ENCODE measurements at places on chromosomes 6 and 20.

DNA sequence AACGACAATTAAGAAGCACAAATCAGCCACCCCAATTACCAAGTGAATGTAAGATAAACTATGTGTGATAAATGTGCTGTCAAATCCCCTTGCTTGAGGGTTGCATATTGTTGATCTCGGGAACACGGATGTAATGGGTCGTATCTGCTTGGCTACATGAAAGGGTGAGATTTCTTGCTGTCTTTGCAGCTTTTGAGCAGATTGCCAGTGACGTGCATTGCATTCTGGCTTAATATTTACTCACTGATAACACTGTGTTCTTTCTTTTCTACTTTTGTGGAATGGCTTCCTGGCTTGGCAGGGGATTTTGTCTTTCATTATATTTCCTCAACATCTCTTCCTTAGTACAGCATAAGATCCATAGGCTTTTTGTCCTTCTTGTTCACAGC, 10.5 kb upstream of the FAM210B start:
- no peak for DNase-seq

DNA sequence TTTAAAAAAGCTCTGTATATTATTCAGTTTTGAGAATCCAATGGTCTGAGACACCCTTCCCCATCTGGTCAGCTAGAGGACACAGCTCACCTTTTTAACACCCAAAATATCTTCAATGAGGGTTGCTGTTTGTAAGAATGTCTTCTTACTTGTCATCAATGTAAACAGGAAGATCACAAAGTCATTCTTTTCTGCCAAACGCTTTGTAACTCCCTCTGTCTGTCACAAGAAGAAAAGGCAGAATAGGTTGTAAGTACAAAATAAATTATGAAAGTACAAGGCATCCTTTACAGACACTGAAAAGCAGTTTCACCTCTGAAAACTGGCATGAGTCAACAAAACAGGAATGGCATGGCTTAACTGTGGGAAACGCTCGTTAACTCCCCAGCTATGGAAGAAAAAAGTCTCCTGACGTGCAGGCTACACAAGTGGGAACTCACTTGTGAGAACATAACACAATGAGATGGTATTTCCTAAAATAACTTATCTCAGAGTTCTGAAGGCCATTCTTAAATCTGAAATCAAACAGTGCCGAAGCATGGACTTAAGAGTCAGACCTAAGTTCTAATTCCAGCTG, 42.7 kb downstream of the TRPC4AP start:
- no peak for DNase-seq

DNA sequence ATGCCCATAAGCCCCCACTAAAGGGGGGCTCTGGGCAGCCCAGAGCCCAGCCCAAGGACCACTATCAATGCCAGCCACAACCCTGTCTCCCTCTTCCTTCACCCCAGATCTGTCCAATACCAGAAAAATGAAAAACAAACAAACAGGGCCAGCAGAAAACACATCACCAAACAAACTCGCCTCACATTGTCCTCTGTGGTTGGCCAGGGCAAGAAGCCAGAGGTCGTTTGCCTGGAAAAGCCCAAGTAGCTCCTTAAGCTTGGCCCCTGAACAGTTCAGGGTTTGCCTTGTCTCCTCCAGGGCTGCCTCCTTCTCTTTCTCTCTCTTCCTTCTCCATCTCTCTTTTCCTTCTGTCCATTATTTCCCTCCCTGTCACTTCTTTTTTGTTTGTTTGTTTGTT, 10.1 kb upstream of the SCUBE3 start:
- DNase-seq, result no peak

- no peak for DNase-seq
Observed at GRCh38 chr6:40285535-40285934, 301.6 kb downstream of the LRFN2 start.

DNA sequence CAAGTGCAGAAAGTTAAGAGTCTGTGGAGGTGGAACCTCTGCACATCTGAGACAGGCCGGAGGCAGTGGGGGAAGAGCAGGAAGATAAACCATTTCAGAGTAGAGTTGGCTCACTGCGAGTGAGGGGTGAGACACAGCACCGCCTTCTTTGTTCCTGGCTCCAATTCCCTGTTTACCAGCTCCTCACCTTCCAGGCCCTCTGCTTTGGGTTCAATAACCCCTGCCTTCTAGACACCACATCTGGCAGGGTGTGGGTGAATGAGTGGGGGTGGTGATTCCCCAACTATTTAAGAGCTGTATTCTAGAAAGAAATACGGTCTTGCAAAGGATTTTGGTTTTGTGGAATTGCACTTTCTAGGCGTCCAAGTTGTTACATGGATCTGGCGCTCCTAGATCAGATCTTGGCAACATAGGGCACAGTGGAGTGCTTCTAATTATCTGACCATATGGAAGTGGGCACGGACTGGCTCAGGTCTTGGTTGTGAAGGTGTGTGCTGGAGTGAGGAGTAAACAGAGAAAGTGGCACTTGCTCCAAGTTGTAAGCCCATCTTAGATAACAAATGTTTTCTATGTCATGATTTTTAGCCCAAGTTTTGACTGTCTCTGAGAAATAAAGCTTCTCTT, 141.6 kb upstream of the NRN1 start:
- no peak for DNase-seq

- no peak for DNase-seq
Observed at GRCh38 chr6:119043783-119044182, 34.7 kb downstream of the FAM184A start.

- DNase-seq, result no peak
Observed at GRCh38 chr6:42049948-42050296, 402 bp upstream of the TAF8 start.

GRCh38 chr6:90890683-90891330, 303.9 kb upstream of the MAP3K7 start:
- no peak for DNase-seq

DNA sequence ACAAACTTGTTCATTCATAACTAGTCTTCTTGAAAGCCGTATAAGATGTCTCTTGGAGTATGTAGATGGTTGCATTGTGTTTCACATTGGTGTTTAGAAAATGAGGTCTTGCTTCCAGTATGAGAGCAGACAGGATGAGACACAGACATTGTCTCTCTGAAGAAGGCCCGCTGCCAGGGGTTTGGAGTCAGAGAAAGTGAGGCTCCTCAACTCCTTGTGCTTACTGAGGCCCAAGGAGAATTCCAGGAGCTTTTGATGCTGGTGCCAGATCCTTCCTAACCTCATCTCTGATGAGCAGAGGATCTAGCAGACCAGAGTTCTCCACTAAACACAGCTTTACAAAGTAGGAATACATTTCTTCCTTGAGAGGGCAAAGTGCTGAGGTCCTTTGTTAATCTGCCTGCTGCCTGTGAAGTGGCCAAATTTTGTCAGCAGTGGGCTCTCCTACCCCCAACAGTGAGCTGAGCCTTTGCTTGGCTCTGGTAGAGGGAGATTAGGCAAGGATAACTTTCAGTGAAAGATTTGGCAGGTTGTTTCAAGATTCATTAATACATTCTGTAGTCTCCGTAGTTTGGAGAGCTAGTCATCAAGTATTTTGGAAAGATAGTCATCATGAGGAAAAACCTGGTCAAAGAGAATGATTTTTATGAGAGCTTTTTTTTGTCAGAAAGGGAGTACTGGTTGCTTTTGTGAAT, 9.7 kb downstream of the MAPRE1 start:
- DNase-seq, result no peak

DNA sequence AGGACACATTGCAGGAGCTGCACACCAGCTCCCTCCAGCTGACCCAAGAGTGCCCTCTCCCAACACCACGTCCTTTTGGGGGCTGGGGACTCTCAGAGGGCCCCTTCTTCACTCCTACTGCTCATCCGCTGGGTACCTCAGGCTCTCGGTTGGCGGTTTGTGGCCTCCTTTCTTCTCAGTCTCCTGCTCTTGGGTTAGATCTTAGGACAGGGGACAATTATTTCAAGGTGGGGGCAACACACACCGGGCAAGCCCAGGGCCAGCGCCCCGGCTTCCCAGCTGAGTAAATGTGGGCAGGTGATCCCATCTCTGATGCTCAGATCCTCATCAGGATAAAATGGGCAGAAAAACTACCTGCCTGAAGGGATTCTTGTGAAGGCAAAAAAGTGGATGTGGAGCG, 1.1 kb downstream of the TCF15 start:
- no peak for DNase-seq

- no peak for DNase-seq
Observed at GRCh38 chr6:125027287-125027686, 65.0 kb downstream of the RNF217 start.

DNA sequence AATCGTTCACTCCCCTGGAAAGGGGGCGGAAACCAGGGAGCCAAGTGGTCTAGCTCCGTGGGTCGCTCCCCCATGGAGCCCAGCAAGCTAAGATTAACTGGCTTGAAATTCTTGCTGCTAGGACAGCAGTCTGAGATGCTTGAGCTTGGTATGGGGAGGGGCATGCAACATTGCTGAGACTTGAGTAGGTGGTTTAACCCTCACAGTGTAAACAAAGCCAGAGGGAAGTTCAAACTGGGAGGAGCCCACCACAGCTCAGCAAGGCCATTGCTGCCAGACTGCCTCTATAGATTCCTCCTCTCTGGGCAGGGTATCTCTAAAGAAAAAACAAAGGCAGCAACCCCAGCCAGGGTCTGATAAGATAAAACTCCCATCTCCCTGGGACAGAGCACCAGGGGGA, 43.2 kb downstream of the COL21A1 start:
- DNase-seq, result no peak

DNA sequence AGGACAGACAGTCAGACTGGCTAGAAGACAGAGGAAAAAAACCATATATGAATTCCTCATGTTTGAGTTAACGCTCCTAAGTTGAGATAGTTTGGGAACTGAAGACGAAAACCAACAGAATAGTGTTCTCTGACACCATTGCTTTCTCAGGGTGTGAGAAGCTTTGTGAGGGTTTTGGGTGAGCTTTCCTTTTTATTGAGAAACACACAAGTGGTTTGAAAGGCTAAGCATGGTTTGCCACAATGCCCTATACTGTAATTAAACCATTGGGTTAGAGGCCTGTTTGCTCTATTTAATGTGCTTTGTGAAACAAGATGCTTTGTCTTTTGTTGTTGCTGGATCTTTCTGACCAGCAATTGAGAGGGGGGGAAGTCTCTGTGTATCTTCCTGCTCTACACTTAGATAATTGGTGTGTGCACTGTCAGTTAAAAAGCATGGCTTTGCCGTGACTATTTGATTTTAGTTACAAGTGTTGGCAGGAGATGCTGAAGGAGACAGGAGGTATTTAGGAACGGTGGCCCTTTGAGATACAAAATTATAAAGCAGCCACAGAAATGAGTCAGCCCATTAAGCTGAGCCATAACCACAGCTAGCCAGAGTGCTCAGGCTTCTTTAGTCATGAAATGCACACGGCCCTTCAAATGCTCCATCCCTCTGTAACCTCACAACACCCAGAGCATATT, 273.0 kb upstream of the PREP start:
- DNase-seq, result no peak

- no peak for DNase-seq
Observed at GRCh38 chr20:4134861-4135379, 119.6 kb upstream of the RNF24 start.

DNA sequence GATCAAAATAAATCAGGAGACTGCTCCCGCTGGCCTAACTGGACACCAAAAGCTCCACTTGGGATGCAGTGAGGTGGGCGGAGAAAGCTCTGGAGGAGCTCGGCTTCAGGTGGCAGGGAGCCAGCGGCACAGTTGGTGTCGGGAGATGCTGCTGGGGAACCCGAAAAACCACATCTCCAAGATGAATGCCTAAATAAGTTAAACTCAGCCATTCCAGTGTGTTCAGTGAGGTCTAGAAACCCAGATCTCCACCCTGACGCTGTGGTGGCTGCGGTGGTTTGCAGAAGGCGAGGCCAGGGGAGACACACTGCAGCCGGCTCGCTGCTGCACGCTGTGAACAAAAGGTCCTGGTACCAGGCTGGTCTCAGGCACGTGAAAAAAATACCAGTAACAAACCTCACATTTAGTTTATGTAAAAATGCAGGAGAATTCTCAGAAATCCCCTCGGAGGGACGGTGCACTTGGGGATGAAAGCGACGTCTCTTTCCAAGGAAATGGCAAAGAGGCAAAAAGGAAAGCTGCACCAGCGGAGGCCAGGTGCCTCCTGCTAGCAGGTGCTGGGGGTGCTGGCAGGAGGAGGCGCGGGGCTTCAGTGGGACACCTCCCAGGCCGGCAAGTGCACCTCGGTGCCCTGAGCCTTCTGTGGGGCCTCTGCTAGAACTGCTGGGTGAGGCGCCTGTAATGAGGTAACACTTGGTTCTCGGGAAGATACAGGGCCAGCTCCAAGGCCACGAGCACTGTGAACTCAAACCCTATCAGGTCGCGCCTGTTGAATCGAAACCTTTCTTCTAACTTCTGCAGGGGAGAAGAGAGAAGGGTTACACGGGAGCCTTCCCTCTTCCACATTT, 3.6 kb downstream of the RPS21 start:
- no peak for DNase-seq

DNA sequence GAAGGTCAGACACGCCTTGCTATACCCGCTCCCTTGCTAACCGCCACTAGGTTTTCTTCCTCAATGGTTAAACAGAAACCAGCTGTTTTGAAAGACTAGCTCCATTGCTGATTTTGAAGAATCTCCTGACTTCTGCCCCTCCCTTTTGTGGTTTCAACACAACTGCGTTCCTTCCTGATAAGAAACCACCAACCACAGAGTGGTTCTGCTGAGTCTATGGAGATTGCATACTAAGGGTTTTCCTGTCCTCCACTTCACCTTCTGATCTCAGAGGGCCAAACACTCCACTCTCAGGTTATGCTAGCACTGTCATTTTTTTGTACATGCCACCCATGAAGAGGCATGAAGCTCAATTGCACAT, 207.9 kb downstream of the MYLK4 start:
- DNase-seq, result no peak

DNA sequence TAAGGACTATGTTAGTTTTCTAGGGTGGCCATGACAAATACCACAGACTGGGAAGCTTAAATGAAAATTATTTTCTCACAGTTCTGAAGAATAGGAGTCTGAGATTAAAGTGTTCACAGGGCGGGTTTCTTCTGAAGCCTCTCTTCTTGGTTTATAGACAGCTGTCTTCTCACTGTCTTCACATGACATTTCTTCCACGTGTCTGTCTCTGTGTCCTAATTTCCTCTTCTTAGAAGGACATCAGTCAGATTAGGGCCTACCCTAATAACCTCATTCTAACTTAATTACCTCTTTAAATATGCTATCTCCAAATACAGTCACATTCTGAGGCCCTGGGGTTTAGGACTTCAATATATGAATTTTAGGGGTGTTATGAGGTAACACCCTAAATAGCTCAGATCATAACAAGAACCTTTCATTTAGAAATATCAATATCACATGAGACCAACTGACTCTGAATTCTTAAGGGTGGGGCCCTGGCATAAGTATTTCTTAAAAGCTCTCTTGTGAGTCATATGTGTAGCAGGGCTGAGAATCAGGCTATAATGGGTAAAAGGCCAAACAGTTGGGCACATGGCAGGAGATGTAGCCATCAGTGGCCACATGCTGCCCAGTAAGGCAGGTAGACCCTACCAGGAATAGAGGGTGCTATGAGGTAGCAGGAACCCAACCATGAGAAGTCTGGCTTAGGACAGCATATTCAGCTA, 62.0 kb upstream of the TENT5A start:
- no peak for DNase-seq
